Fibroblast of mammary gland (primary cell): ENCODE measurements at places on chromosomes 5 and 9.

- no peak for DNase-seq
Observed at GRCh38 chr5:167725264-167725663, 566.2 kb upstream of the WWC1 start.

GRCh38 chr5:126865299-126865698, 88.4 kb downstream of the LMNB1 start:
- peak; percentile 90 for DNase-seq

GRCh38 chr9:109624896-109625295, 126.8 kb upstream of the PTPN3 start:
- DNase-seq = peak; percentile 48

DNA sequence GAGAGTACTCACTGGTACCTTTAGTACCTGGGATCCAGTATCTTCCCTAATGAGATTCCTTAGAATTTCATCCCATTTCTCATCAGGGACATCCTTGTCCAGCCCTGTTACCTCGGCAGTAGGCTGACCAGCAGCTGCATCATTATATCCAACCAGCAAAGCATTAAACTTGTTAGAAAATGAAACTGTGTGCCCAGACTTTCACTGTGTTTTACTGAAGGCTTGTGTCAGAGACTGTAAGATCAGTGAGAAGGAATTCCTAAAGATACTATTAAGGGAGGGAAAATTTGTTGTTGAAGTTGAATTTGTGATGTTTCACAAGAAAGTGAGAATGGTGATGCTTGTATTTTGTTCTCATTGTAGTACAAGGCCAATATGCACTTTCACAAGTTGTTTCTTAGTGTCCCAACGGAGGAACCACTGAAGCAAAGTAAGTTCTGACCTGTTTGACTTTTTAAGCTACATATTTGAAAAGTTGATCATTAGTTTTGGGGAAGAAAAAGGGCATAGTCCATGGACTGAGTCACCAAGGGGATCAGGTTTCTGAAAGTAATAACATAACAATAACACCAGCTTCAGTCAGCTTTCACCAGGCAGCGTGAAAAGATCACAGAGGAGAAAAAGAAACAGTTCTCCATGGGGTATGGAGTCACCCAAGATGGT, 48.8 kb downstream of the GRAMD2B start:
- peak; percentile 86 for DNase-seq

- no peak for DNase-seq
Observed at GRCh38 chr5:146082798-146083197, 22.6 kb downstream of the PLAC8L1 start.

DNA sequence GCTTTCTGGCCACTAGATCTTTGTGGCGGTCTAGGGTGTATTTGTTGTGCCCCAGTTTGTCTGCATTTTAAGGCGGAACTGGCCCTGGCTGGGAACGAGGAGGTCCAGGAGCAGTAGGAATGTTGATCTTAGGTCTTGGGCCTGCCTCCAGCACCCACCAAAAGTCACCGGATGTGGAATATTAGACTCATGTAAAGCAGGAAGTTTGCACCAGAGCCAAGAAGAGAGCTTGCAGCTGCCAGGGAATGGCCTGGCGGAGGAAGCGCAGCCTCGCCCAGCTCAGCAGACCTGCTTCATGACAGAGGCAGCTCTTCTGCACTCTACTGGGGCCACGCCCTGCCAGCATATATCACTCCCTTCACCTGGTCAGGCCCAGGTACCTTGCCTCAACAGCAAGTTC, 3.3 kb downstream of the GPX3 start:
- DNase-seq = peak; percentile 74

DNA sequence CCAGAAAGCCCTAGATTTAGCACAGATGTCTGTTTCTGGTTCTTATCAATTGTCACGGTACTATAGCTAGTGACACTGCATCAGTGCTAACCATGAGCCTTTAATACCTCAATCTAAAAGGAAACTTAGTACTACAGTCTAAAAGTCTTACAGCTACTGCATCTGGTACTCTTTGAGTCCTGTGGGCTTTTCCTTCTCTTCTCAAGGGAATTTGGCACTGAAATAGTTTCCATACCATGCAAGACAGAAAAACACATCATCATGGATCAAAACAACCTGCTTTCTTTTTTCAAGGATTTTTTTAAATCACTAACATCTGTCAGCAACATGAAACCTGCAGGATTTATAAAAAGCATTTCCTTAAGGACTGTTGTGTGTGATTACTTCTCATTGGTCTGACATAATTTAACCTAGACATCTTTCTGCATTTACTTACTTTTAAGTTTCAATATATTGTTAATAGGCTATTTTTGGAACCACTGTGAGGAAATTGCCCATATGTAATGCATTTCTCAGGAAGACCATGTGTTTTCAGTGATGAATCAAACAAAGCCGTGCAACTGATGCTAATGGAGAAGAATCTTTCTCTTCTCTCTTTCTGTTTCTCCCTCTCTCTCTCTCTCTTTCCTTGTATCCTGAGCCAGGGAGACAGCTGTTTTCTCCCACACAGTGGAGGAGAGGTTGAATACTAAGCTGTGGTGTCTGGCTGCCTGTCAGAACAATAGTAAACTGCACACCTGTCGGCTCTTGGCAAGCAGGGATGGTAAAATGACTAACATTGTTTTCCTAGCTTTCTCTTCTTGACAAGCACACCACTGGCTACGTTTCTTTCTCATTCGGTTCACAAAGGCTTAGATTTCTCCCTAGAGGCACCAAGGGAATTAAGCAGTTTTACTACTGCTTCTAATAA, 273.4 kb downstream of the CSNK1G3 start:
- DNase-seq = peak; percentile 77

DNA sequence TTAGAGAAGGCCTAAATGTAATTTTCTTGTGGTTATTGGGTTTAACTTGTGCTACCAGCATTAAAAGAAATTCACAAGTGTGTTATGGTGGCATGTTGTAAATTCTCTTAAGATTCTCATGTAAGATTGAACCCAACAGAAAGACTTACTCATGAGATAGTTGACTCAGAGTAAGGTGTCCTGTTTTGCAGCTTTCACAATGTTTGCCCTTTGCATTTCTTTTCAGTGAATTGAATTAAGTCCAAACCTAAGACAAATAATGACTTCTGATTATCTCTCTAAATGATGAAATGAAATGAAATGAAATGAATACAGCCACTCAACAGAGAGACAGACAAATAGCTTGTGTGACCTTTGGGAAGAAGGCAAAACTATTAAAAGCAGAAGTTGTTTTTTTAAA, 1696.9 kb upstream of the WWC1 start:
- no peak for DNase-seq

GRCh38 chr5:159805021-159805420, 111.3 kb upstream of the ADRA1B start:
- peak; percentile 70 for DNase-seq

GRCh38 chr5:92309336-92309991, 926.3 kb upstream of the ARRDC3 start:
- peak; percentile 67 for DNase-seq

DNA sequence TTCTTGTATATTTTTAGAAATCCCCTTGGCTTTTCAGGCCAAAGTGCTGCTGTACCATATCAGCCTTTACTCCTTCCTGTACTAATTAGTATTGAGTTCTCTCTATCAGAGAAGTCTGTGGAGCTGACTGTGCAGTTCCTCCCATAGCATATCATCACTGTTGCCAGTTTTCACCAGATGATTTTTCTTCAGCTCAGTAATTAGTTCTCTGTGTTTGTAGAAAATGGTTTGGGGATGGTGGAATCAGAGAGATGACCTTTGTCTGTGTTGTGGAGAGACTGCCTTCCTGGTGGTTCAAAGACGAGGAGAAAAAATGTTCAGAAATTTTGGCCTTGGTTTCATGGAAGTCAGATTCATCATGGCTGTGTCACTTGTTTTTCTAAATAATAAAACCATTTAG, 227.5 kb upstream of the ACTBL2 start:
- DNase-seq = no peak

- no peak for DNase-seq
Observed at GRCh38 chr5:168209244-168209995, 82.0 kb upstream of the WWC1 start.

DNA sequence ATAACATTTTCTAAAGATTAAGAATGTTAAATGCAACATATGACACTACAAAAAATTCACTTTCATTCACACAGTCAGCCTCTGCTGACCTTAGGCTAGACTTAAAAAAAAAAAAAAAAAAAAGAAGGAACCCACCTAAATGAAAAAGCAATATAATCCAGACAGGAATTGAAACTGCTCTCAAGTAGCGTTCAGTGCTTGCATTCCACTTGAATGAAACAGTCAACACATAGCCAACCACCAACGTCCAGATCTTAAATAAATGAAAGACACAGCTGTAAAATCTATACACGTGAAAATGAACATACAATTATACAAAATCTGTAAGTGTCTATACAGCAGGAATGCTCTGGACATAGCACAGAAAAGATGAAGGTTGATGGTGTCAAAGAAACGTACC, 11.4 kb downstream of the TMEM245 start:
- DNase-seq = peak; percentile 64

GRCh38 chr5:73450137-73450536, 1.6 kb upstream of the FOXD1 start:
- no peak for DNase-seq

DNA sequence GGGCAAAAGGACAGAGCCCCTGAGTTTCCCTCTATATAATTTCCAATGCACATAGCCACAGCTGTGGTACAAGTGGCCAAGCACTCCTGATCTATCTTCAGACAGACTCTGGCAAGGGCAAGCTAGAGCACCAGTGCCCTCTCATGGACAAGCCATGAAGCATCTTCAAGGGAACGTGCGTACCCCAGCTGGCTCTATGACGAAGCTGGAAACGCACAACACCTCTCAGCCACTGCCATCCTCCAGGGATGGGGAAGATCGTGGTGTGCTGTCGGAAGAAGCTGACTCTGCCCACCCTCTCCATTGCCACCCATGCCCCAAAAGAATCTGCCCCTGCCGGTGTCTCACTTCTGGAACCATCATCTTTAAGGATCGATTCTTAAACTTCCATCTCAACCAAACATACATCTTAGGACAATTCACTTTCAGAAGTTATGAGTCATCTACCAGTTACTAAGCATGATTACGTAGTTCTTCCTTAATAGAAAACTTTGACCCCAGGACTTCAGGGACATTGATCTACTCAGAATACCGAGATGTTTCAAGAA, 482.9 kb downstream of the AGTPBP1 start:
- DNase-seq = peak; percentile 68

GRCh38 chr9:122897969-122898368, 7.2 kb downstream of the RC3H2 start:
- peak; percentile 68 for DNase-seq

GRCh38 chr9:131500939-131501541, 1.7 kb upstream of the POMT1 start:
- peak; percentile 71 for DNase-seq

GRCh38 chr9:134061688-134062371, 6.0 kb downstream of the BRD3 start:
- no peak for DNase-seq
